ENCODE measurements at places on chromosomes 16 and 17. TPM values are rescaled to one million over a fixed set of nuclear protein-coding genes. Genes with fewer than 3 reads are reported as not detected.

TP53TG3 gene
- total RNA-seq = not detected

CDH13 gene
- total RNA-seq = 248 TPM

LHX1 gene
- total RNA-seq = not detected

C16orf96 gene
- total RNA-seq = not detected

CCDC200 gene
- total RNA-seq = not detected

IRX3 gene
- 12.2 TPM for total RNA-seq

IL17C gene
- not detected for total RNA-seq

MEOX1 gene
- total RNA-seq = 0.54 TPM

RAB26 gene
- total RNA-seq = not detected

PLEKHG4 gene
- 3.4 TPM for total RNA-seq

HEATR9 gene
- not detected for total RNA-seq

CACNG1 gene
- not detected for total RNA-seq

FBXL19 gene
- total RNA-seq = 15.2 TPM

NAGS gene
- 2.2 TPM for total RNA-seq

CETP gene
- total RNA-seq = not detected

KCNH6 gene
- not detected for total RNA-seq

ZNF778 gene
- 14.3 TPM for total RNA-seq

KRTAP1-5 gene
- total RNA-seq = not detected

ACSM2A gene
- not detected for total RNA-seq

KRTAP16-1 gene
- total RNA-seq = not detected

CHRNE gene
- 0.72 TPM for total RNA-seq

TNFRSF13B gene
- not detected for total RNA-seq

C16orf46 gene
- 0.18 TPM for total RNA-seq

TNFRSF17 gene
- total RNA-seq = not detected

TEX19 gene
- total RNA-seq = not detected

PNMT gene
- total RNA-seq = 0.65 TPM

FA2H gene
- not detected for total RNA-seq

KIF18B gene
- total RNA-seq = 4.2 TPM

TPSB2 gene
- not detected for total RNA-seq

KCNJ18 gene
- not detected for total RNA-seq

CCL7 gene
- total RNA-seq = 3.4 TPM

CCL17 gene
- not detected for total RNA-seq

CBX8 gene
- total RNA-seq = 4.1 TPM

SYCE1L gene
- 8.6 TPM for total RNA-seq

HSPB9 gene
- not detected for total RNA-seq

CCL15 gene
- not detected for total RNA-seq

REXO5 gene
- 6.0 TPM for total RNA-seq

FBXL16 gene
- total RNA-seq = 2.9 TPM

CBFA2T3 gene
- not detected for total RNA-seq

CA4 gene
- total RNA-seq = not detected

TEKT1 gene
- total RNA-seq = not detected
